ENCODE measurements at places on chromosomes 5 and 9. TPM values are rescaled to one million over a fixed set of nuclear protein-coding genes. Genes with fewer than 3 reads are reported as not detected.
A peak's percentile ranks its signal among the peaks of the same experiment; 100 is the strongest.

GRCh38 chr9:33155393-33155792 is 11.7 kb downstream of the B4GALT1 start:
- no peak for DNase-seq

PTCH1 gene
- total RNA-seq = 5.2 TPM

ACOT12 gene
- not detected for total RNA-seq

- no peak for DNase-seq
These were observed 115.7 kb upstream of the EPB41L4A start for GRCh38 chr5:112534611-112535255.

IFNB1 gene
- total RNA-seq = not detected

DNA sequence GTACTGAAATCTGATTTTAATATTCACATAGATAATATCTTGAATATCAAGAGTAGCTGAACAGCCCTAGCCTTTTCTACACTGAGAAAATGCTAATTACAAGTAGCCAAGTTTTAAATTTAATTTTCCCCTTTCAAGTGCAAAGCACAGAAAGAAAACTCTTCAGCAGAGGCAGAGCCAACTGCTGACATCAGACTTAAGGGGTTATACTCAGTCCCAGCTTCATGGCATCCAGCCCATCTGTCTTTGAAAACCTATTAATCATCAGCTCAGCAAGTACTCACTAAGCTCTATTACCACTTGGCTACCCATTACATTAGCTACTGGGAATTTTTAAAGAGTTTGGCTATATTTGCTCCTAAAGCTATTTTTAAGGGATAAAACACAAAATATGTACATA is 220.5 kb downstream of the SLC12A2 start:
- peak; percentile 35 for DNase-seq

FRRS1L gene
- not detected for total RNA-seq

DNA sequence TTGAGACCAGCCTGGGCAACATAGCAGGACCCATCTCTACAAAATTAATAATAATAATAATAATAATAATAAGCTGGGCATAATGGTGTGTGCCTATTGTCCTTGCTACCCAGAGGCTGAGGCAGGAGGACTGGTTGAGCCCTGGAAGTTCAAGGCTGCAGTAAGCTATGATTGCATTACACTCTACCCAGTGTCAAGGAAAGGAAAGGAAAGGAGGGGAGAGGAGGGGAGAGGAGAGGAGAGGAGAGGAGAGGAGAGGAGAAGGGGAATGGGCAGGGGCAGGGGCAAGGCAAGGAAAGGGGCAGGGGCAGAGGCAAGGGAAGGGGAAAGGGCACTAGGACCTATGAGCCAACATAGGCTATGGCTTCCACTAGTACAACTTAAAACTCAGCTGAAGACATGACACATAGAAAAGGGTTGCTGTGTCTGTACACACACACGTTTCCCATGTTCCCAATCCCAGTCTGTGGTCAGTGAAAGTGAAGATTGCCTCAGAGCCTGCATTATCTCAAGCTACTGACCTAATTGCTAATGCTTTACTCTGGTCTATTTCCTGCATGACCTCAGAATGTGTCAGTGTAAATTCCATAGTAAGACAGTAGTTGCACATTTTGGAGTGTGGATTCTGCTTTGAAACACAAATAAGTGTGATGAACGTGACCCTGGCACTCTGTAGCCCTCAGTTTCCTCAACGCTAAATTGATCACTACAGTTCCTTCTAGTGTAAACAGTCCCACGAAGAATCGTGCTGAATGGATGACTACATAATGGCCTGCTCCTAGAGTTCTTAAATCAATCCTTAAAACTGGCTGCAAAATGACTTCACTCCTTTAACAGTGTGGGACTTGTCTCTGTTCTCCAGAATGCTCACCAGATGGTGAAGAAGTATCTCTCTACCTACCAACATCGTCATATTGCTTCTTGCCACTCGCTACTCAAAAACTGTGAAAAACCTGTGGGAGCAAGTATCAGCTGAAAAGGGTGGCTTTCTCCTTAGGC is 497.0 kb downstream of the RAB3C start:
- DNase-seq = peak; percentile 72

DNA sequence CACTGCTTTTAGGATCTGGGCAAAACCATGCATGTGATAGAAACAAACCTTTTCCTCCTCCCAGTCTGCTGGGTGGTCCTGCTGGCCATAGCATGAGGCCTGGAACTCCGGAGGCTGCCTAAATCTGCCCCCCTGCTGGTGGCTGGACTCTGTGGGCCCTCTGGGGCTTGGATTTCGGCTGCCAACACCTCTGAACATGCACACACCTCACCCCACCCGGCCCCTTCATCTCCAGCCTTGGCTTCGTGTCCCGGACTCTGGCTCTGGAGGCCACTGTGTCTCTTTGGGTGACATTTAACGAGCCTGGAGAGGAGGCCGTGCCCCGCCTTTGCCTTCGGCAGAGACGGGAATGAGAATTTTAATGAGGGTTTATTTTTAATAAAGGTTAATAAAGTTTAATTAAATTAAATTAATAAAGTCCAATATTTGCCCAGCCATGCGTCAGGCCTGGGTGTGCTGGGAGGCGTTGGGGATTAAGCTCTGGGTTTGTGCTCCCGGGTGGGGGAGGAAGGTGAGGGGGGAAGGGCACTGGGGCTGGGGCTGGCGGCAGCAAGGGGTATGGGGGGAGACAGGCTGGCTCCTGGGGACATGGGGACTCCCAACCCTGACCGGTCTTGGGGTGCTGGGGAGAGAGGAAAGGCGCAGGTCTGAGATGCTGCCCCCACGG is 251.8 kb downstream of the PBX3 start:
- DNase-seq = no peak

DNAJC21 gene
- total RNA-seq = 36.1 TPM

GRCh38 chr9:110738982-110739381 is 70.4 kb downstream of the MUSK start:
- no peak for DNase-seq

GRCh38 chr5:63085561-63085960 is 506.9 kb downstream of the LRRC70 start:
- no peak for DNase-seq

DNA sequence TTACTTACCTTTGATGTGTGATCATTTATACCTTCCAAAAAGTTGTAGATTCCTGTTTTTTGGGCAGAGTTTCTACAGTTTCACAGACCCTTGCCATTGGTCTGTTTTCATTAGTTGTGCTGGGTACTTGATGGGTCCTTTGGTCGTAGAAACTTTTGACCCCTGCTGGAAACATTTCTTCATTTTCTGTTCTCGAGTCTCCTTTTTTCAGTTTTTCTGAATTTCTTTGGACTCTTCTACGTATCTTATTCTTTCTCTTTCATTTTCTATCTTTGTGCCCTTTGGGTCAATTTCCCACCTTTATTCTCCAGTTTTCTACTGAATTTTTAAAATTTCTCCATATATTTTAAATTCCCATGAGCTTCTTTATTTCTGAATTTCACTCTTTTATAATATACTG is 16.7 kb downstream of the AP3S1 start:
- no peak for DNase-seq

GRCh38 chr5:80008995-80009765 is 18.1 kb upstream of the MTX3 start:
- DNase-seq = no peak

OSMR gene
- 27.9 TPM for total RNA-seq

SNCAIP gene
- total RNA-seq = 4.7 TPM

DNA sequence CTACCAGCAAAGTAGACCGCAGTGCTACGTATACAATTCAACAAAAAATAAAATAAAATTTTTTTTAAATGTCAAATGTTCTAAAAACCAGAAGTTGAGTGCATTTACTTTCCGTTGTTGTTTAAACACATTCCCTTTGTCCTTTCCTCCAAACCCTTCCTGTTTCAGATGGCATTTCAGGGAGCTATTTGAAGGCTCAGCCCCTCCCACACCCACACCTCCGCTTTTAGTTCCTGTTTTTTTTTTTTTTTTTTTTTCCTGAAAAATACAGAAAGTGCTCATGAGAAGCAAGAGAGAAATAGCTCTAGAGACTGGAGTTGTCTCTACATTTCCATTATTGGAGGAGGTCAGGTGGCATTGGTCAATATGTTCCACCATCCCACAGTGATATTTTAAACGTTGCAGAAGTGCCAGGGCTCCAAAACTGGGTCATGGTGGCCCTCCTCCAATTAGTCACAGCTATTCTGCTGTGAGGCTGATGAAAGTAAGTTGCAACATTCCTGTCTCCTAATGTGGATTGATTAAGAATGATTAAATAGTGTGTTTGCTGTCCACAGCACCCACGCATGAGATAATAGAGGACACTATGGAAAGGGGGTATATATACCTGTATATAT is 106.9 kb downstream of the GABRG2 start:
- no peak for DNase-seq

DNA sequence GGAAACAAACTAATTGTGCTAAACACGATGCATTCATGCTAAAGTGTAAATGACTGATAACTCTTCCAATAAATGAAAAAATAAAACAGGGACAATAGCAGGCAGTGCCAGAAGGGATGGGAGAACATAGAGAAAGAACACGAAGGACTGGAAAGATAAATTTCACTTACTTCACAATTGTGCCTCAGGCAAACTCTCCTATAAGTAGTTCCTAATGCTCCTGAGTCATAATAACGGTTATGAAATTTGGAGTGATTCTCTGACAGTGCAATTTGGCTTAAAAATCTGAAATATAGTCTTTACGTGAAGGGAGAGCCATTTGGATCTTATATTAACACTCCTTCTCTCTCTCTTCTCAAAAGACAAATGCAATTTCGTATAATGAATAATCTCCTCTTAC is 2218.5 kb downstream of the MAT2B start:
- no peak for DNase-seq

- no peak for DNase-seq
These were observed 21.8 kb downstream of the WHRN start for GRCh38 chr9:114483499-114483898.

DNA sequence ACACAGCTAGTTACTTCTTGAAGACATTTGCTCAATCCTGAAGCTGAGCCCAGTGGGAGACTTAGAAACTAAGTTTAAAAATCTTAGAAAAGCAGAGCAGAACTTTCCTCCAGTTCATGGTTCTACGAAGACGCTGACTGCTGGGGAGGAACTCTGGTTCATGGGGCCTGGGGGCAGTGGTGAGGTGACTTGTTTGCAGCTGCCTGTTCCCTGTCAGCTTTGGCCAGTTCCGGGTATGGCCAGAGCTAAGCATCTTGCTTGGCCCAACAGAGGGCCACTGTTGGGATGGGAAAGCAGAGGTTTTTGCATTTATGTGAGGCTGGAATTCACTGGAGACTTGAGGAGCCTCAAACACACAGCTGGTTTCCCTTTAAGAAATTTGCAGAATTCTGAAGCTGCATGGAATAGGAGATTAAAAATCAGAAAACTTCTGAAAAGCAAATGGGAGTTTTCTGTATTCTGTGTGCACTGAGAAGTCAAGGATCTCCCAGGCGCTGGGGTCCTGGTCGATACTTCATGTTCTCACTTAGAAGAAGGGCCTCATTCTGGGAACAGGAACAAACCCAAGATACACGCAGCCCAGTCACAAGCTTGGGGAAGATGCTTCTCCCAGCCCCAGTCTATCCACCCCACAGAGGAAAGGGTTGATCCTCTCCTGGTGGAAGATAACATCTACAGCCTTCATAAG is 10.6 kb upstream of the HMHB1 start:
- no peak for DNase-seq

MEIKIN gene
- not detected for total RNA-seq

GRCh38 chr9:32596096-32596865 is 23.3 kb upstream of the NDUFB6 start:
- no peak for DNase-seq

TMEM203 gene
- total RNA-seq = 120 TPM

LURAP1L gene
- total RNA-seq = 6.6 TPM

- no peak for DNase-seq
These were observed 164.0 kb downstream of the ARHGAP26 start for GRCh38 chr5:142934051-142934762.

DNA sequence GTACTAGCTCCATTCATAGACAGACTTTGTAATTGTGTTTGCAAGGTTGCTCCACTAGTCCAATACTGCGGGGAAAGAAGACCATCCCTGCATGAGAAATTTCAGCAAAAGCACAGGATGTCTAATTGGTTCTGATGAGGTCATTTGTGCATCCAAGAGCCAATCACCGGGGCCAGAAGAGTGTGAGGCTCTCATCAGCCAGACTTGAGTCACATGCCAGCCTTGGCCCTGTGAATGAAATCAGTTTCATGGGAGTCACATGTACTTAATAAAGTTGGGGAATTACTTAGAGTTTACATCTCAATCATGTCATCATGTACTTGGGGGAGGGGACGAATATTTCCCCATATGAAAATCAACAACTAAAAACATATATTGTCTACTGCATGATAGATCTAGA is 1236.0 kb downstream of the MAT2B start:
- DNase-seq = no peak

DNA sequence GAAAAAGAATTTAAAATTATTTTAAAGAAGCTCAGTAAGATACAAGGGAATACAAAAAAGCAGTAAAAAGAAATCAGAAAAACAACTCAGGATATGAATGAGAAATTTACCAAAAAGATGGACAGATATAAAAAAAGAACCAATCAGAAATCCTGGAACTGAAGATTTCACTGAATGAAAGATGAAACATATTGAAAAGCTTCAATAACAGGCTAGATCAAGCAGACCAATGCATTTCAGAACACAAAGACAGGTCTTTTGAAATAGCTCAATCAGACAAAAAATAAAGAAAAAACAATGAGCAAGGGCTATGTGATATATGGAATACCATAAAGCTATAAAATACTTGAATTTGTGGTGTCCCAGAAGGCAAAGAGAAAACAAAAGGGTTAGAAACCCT is 322.6 kb upstream of the POU5F2 start:
- no peak for DNase-seq

DNA sequence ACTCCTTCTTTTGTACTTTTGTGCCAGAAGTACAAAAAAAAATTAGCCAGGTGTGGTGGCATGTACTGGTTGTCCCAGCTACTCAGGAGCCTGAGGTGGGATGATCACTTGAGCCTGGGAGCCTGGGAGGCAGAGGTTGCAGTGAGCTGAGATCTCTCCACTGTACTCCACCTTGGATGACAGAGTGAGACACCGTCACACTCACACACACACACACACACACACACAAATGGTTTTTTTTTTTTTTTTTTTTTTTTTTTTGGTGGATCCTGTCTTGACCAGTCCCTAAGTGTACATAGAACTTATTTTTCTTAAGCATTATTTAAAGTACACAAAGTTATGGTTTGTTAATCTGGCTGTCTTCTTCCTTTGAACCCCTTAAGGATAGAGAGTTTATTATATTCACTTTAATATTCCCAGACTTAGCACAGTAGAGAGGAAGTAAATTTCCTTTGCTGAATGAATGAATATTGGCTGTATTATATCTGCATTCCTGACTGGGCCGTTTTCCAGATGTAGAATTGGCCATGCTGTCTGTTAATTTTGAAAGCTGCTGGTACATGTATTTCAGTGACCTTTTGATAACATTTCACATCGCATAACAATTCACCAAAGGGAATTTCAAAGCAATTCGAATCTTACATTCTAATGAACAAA is 429.0 kb upstream of the ZNF608 start:
- no peak for DNase-seq

DMRT3 gene
- 0.24 TPM for total RNA-seq

IFNA21 gene
- total RNA-seq = not detected

DNA sequence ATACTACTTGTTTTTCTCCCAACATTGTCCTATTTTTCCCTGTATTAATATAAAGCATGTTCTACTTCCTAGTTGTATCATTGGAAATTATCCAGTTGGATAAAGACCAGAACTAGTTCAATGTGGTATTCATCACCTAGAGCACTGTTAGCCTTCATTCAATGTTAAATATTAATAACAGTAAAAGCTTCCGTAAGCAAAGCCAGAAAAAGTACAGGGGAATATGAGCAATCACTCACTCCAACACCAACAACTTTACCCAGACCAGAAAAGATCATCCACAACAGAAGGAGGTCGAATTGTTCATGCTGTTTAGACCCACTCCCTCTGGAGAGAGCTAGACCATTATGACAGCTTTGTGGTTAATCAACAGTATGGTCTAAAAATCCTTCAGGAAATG is 728.4 kb downstream of the MAT2B start:
- no peak for DNase-seq

NR4A3 gene
- 0.02 TPM for total RNA-seq
